Stomach (tissue), 19 donors: ENCODE measurements at places on chromosomes 3 and 15. TPM values are rescaled to one million over a fixed set of nuclear protein-coding genes. Genes with fewer than 3 reads are reported as not detected.

- H3K27ac ChIP-seq = no peak overlapping the region
- no peaks in the 10 kb centered on the region for H3K27me3 ChIP-seq
- no peaks in the 10 kb centered on the region for H3K4me1 ChIP-seq
- H3K4me3 ChIP-seq = no peak overlapping the region
Observed at GRCh38 chr3:63578858-63579257, 73.6 kb upstream of the SNTN start.

GRCh38 chr15:31173790-31174450 lies 72.4 kb upstream of the TRPM1 start:
- H3K27me3 ChIP-seq = no peaks in the 10 kb centered on the region
- H3K4me3 ChIP-seq = no peak overlapping the region
- H3K27ac ChIP-seq = no peak overlapping the region
- no peaks in the 10 kb centered on the region for H3K36me3 ChIP-seq
- no peaks in the 10 kb centered on the region for H3K4me1 ChIP-seq
- no peak for DNase-seq

DNA sequence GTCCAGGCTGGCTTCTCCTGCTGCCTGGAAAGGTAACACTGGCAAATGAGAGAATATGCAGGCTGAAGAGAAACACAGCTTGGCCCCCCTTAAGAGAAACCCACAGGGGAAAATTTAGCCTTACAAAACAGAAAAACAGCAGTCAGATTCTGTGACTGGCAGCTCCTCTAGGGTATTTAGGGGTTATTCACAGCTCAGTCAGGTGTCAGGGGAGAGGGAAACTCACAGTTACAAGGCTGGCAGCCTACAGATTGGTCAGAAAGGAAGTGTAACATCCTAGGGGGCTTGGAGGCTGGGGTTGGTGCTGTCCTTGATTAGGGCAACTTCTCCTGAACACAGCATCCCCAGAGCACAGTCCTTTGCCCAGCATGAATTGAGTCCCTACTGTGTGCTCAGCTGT lies 81.4 kb downstream of the SEMA5B start:
- H3K36me3 ChIP-seq = no peaks in the 10 kb centered on the region
- no peak overlapping the region for H3K27ac ChIP-seq
- DNase-seq = no peak
- H3K27me3 ChIP-seq = no peaks in the 10 kb centered on the region

- DNase-seq = no peak
- H3K36me3 ChIP-seq = no peaks in the 10 kb centered on the region
- no peak overlapping the region for H3K4me3 ChIP-seq
Observed at GRCh38 chr3:178823150-178823549, 248.5 kb downstream of the ZMAT3 start.

DNA sequence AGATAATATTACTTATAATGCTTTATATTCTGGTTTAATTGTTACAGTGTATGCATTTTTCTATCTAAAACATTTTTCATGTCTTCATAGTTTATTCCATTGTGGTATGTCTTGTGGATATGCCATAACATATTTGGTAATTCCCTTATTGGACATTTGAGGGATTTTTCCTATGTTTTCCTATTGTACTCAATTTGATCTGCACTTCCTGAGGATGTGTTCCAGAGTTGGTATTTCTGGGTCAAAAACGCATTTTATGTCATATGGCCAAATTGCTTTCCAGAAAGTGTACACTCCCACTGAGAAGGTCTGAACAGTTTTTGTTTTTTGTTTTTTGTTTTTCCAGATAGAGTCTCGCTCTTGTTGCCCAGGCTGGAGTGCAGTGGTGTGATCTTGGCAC lies 6.8 kb downstream of the ARL8B start:
- no peaks in the 10 kb centered on the region for H3K27me3 ChIP-seq
- no peak overlapping the region for H3K27ac ChIP-seq
- DNase-seq = no peak
- H3K4me3 ChIP-seq = no peak overlapping the region
- H3K4me1 ChIP-seq = peaks cover 68% of the 10 kb centered on the region

DNA sequence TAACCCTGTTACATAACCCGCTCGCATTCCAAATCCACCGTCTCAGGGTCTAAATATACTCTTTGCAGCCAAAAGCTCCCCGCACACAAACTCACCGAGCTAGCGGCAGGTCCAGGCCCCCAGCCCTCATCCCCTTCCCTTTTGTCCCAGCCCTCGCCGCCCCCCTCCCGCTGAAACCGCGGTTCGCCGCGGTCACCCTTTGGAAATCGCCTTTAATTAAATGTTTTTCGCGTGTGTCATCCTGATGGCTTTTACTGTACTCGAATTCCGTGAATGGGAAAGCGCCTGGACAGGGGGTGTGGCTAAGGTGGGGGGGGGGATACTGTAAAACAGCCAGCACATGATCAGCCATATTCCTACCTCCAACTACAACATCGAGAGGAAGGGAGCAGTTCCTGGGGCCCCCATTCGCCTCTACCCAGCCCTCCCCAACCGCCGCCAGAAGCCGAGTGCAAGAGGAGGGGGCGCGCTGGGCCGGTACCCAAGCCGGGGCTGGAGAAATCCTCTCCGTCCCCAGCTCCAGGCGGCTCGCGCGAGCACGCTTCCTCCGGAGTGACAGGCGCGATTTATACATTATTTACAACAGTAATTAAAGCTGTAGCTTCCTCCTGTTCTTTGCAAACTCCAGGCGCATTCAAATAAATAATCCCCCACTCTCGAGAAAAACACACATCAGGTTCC lies 1.7 kb downstream of the RORA start:
- peaks cover 14% of the 10 kb centered on the region for H3K4me1 ChIP-seq
- peaks cover 48% of the 10 kb centered on the region for H3K27me3 ChIP-seq
- peak overlapping the region; percentile 20 for H3K27ac ChIP-seq
- peak overlapping the region; percentile 60 for H3K4me3 ChIP-seq

DNA sequence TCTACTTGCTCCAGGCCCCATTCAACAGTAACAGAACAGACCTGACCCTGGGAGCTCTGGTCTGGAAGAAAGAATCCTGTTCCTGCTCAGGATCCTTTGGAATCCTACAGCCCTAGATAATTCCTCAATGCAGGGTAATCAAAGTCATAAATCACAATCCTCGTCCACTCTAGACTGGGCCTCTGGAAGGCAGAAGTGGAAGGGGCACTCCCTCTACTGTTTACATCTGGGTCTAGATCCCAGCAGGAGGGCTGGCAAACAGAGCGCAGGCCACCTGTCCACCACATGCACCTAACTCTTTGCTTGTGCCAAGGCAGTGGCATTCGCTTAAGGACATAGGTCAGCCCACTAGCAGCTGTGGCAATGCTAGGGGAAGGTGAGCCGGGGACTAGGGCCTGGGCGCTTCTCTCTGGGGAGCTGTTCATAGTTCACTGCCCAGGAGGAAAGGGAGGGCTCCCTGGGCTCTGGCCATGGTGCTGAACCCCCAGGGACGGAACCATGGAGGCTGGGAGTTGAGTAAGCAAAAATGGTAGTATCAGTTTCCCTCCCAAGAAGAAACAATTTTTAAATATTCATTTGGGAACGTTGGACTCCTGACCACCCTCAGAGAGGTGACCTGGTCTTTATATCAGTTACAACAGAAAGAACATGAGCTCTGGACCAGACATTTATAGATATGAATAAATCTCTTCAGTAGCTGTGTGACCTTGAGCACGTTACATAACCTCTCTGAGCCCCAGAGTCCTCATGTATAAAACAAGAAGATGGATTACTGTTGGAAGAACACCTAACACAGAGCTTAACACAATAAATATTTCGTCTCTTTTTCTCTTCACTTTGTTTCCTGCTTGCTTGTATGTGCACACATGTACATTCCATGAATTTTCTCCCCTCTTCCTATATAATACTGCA lies 90.2 kb downstream of the NTRK3 start:
- peak; percentile 39 for DNase-seq
- no peak overlapping the region for H3K4me3 ChIP-seq
- no peaks in the 10 kb centered on the region for H3K36me3 ChIP-seq
- H3K27ac ChIP-seq = no peak overlapping the region

- no peaks in the 10 kb centered on the region for H3K27me3 ChIP-seq
- H3K27ac ChIP-seq = no peak overlapping the region
- no peak overlapping the region for H3K4me3 ChIP-seq
Observed at GRCh38 chr3:38411591-38411990, 42.1 kb upstream of the ACVR2B start.

- H3K27me3 ChIP-seq = no peaks in the 10 kb centered on the region
- no peaks in the 10 kb centered on the region for H3K4me1 ChIP-seq
- no peak overlapping the region for H3K27ac ChIP-seq
- DNase-seq = no peak
- H3K4me3 ChIP-seq = no peak overlapping the region
- peaks cover 11% of the 10 kb centered on the region for H3K36me3 ChIP-seq
Observed at GRCh38 chr15:51718219-51718618, 19.2 kb downstream of the LYSMD2 start.

DNA sequence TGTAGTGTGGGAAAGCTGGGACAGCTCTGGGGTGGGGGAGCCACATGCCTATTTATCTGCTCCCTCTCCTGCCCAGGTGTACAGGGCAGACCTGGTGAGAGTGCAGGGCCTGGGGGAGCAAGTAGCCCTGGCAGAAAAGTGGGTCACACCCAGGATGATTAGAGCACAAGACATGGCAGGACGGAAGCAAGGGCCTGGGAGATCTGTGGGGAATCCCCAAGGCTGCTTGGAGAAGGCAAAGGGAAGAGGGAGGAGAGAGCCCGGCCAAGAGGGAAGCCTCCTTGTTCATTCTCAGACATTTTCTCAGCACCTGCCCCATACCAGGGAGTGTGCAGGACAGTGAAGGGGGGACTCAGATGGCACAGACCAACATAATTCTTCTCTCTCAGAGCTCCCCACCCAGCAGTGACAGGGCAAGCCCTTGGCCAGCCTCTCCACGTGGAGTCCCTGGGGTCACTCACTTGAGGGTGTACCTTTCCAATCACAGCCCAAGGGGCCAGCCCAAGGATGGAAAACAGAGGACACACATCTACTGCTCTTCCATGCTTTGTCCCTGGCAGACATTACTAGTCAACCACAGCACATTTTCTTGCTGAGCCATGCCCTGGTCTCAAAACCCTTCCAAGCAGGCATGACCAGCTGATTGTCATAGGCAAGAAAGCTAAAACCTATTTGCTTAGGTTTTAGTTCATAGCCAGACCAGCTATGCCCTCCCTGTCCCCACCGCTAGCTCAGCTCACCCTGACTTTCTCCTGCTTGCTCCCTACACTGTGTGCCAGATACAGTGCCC lies 4.9 kb upstream of the DUSP7 start:
- H3K27ac ChIP-seq = peak overlapping the region; percentile 36
- DNase-seq = no peak
- H3K36me3 ChIP-seq = no peaks in the 10 kb centered on the region
- H3K27me3 ChIP-seq = no peaks in the 10 kb centered on the region
- H3K4me3 ChIP-seq = no peak overlapping the region
- H3K4me1 ChIP-seq = peaks cover 8% of the 10 kb centered on the region

DNA sequence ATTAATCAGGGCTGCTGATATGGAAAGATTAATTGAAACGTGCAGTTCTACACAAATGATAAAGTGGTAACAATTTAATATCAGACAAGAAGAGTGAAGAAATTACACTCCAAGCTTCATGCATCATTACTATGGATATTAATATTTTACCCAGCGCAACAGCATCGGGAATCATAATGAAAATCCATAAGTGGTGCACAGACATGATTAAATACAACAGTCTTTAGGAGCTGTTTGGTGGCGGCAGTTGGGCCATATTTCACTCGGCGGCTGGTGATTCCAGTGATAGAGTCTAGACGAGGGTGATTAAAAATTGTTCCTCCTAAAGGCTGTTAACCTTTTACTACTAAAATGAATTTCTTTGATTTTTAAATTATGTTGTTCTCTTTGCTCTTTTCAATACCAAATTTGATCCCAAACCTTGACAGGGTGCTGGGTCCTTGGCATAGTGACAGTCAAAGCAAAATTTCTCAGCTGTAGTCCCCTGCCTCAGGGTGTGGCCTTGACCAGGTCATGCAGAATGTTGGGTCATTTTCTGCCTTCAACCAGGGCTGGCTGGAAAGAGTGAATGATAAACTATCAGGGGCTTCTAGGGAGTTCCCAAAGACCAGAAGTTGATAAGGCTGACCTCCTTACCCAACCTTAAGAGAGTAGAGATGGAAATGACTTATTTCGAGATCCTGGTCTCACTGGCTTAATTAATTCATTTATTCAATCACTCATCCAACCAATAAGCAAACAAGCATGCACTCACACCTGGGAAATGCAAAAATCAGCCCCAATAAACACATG lies 392.0 kb downstream of the IL20RB start:
- DNase-seq = no peak
- H3K4me1 ChIP-seq = no peaks in the 10 kb centered on the region

DNA sequence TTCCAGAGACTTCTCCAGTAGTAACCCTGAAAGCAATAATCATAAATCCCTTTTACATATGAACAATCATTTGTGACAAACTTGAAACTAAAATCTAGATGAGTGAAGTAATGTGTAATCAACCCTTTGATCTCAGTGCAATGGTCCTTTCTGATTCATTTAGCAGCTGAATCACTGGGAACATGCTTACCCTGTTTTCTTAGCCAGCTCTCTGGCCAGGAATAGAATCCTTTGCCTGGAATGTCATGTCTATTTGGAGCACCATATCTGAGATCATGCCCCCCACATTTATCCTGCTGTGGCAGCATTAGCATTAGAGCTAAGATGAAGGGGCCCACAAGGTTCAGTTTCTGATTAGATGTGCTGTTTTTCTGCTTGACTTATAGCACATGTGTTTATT lies 309.8 kb downstream of the OXSM start:
- H3K36me3 ChIP-seq = no peaks in the 10 kb centered on the region
- DNase-seq = no peak
- H3K27me3 ChIP-seq = no peaks in the 10 kb centered on the region

GRCh38 chr3:28923994-28924393 lies 356.9 kb upstream of the RBMS3 start:
- no peak for DNase-seq
- no peaks in the 10 kb centered on the region for H3K36me3 ChIP-seq
- no peaks in the 10 kb centered on the region for H3K27me3 ChIP-seq

- peaks cover 40% of the 10 kb centered on the region for H3K4me1 ChIP-seq
- no peak overlapping the region for H3K4me3 ChIP-seq
- no peaks in the 10 kb centered on the region for H3K36me3 ChIP-seq
- DNase-seq = peak; percentile 34
- H3K27me3 ChIP-seq = no peaks in the 10 kb centered on the region
Observed at GRCh38 chr3:54045061-54045815, 77.1 kb upstream of the CACNA2D3 start.

The C3orf49 gene
- not detected for polyA plus RNA-seq

The ZIC1 gene
- not detected for polyA plus RNA-seq

The CCRL2 gene
- 2.0 TPM for polyA plus RNA-seq

The LCTL gene
- not detected for polyA plus RNA-seq

The CCDC80 gene
- polyA plus RNA-seq = 11.8 TPM

The IL5RA gene
- not detected for polyA plus RNA-seq

The GUCA1C gene
- 0.45 TPM for polyA plus RNA-seq

The CYP1A2 gene
- polyA plus RNA-seq = not detected
